ENCODE measurements at places on chromosomes 5 and 9.

GRCh38 chr9:137270929-137271695 is 6.4 kb upstream of the TOR4A start:
- no peak for DNase-seq

GRCh38 chr9:133725886-133726285 is 12.3 kb downstream of the SARDH start:
- no peak for DNase-seq

GRCh38 chr5:149285153-149285552 is 13.5 kb downstream of the AFAP1L1 start:
- no peak for DNase-seq

GRCh38 chr5:121962347-121962670 is 534 bp downstream of the SRFBP1 start:
- no peak for DNase-seq

DNA sequence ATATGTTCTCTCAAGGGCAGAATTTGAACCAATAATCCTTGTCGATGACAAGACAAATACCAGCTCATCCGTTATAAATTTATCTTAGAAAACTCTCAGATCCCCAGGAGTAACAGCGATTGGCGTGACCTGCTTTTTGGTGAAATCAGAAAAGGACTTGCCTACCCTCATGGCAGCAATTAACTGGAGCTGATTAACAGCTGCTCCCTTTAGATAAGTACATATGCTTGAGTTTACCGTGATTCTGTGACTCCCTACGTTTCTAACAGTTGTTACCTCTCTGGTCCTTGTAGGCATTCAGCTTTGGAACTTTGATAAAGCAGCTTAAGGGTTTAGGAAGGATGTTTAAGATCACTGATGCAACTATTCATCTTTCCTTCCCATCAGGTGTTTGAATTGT is 2.6 kb downstream of the INVS start:
- DNase-seq, result no peak

GRCh38 chr9:128845186-128845931 is 15.8 kb upstream of the SPOUT1 start:
- no peak for DNase-seq

DNA sequence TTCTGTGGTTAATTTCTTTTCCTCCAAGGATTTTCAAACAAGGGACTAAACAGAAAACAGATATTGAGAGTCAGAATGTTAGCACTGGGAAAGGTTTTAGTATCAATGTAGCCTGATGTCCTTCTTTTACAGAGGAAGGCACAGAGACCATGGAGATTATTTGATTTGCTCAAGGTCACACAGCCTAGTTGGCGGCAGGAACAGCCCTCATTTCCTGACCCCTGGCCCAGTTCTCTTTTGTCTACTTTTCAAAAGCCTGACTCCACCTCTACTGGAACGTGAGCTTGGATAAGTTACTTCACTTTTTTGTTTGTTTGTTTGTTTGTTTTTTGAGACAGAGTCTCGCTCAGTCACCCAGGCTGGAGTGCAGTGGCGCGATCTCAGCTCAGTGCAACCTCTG is 6.6 kb upstream of the NRG2 start:
- DNase-seq, result no peak

DNA sequence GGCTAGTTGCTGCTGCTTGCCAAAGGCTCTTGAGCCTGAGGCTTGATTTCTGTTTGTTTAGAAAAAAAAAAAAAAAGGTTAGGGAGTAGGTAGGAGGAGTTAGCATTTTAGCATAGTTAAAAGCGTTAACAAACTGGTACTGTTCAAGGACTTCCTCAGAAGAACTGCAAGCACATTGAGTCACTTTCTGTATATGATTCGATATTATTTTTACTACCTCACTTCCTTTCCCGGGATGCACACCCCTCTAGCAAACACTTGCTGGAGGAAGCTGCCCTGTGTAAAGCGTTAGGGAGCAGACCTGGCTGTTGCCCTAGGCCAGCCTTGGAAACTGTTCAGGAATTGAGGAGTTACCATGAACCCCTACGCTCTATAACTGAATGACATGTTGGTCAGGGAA is 15.7 kb upstream of the CEP120 start:
- DNase-seq, result no peak

GRCh38 chr5:51278539-51278938 is 104.7 kb upstream of the ISL1 start:
- DNase-seq, result no peak

GRCh38 chr5:139132515-139132914 is 65.7 kb downstream of the SIL1 start:
- no peak for DNase-seq

DNA sequence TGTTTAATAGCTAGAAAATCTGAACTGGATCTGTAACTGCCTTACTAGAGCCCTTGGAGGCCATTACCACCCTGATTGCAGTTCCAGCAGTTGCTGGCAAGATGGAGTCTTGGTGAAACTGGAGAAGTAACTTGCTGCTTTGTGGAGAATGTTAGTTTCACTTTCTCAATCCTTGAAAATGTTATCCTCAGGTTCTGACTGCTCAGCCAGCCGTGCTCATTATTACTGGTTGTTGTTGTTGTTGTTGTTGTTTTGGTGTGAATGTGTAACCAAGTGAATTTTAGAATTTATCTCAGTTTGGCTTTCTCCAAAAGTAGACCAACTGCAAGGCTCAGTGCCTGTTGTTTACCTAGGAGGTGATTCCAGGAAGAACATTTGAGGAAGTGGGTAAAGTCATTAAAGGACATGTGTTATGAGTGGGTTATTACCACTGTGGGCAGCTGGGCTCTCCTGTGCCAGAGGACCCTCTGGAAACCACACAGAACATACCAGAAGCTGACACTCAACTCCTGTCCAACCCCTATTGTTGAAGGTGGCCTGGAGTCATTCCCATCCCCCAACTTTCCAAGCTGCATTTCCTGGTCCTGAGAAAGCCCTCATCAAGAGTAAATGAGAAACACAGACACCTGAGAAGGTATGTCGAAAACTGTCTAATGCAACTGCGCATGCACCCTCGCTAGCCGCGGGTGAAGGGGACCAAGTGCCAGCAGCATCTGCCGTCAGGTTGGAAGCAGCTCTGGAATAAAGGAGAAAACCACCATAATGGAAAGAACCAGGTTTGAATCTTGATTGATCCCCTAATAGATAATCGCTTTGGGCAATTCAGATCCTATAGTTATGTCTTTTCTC is 111.6 kb downstream of the CMYA5 start:
- DNase-seq, result no peak

- no peak for DNase-seq
These were observed 437.2 kb upstream of the EDIL3 start for GRCh38 chr5:84821924-84822323.

- DNase-seq, result no peak
These were observed 443.5 kb downstream of the PDE4D start for GRCh38 chr5:59449905-59450644.

GRCh38 chr5:80757290-80757689 is 102.5 kb upstream of the DHFR start:
- DNase-seq, result no peak

All from stimulated activated CD8-positive, alpha-beta memory T cell treated with anti-CD3 and anti-CD28 coated beads, Interleukin-4, amount 100 ng/mL, for 1 hour (primary cell).